Activated T-cell treated with anti-CD3 and anti-CD28 coated beads, Interleukin-2, amount 50 U/mL, for 72 hours (primary cell): ENCODE measurements at places on chromosomes 2 and 18. TPM values are rescaled to one million over a fixed set of nuclear protein-coding genes. Genes with fewer than 3 reads are reported as not detected.
A peak's percentile ranks its signal among the peaks of the same experiment; 100 is the strongest.

The ALK gene
- 0.25 TPM for total RNA-seq

The TUBB8B gene
- not detected for total RNA-seq

The CYBRD1 gene
- total RNA-seq: 3.2 TPM

The EN1 gene
- not detected for total RNA-seq

GRCh38 chr2:196971574-196972279, 45.2 kb upstream of the PGAP1 start:
- H3K27ac ChIP-seq: peak overlapping the region; percentile 1
- H3K4me3 ChIP-seq: no peak overlapping the region
- peaks cover 15% of the 10 kb centered on the region for H3K4me1 ChIP-seq
- peak; percentile 45 for DNase-seq
- peaks cover 3% of the 10 kb centered on the region for H3K36me3 ChIP-seq

GRCh38 chr2:27431395-27431794, 3.0 kb downstream of the NRBP1 start:
- H3K4me3 ChIP-seq: peak overlapping the region; percentile 99
- H3K4me1 ChIP-seq: peaks cover 46% of the 10 kb centered on the region
- H3K27me3 ChIP-seq: no peaks in the 10 kb centered on the region
- DNase-seq: peak; percentile 46
- peaks cover 14% of the 10 kb centered on the region for H3K36me3 ChIP-seq
- H3K27ac ChIP-seq: peak overlapping the region; percentile 92

GRCh38 chr2:64979744-64980143, 9.5 kb upstream of the SLC1A4 start:
- no peak overlapping the region for H3K27ac ChIP-seq
- H3K4me1 ChIP-seq: peaks cover 37% of the 10 kb centered on the region
- peaks cover 11% of the 10 kb centered on the region for H3K27me3 ChIP-seq
- no peak overlapping the region for H3K4me3 ChIP-seq
- no peak for DNase-seq

DNA sequence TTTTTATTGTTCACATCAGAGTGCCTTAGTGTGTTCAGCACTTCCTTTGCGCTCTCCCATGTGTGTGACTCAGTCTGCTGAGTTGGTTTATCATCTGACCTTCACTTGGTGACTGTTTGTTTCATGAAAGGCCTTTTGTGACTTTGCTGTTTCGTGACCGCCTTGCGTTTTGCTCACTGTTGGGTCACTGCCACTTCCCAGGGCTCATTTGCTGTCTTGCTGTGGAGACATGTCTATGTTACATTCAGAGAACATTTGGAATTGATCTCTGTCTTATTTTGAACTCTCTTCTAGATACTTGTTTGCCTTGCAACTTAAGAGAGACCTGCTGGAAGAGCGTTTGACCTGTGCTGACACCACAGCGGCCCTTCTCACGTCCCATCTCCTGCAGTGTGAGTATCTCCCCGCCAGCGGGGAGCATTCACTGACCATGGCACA, 54.7 kb downstream of the FARP2 start:
- peaks cover 12% of the 10 kb centered on the region for H3K4me1 ChIP-seq
- H3K27me3 ChIP-seq: no peaks in the 10 kb centered on the region
